ENCODE measurements at places on chromosomes 3 and 15. TPM values are rescaled to one million over a fixed set of nuclear protein-coding genes. Genes with fewer than 3 reads are reported as not detected.

The RASGRF1 gene
- not detected for total RNA-seq

GRCh38 chr3:31748933-31749295 lies 216.2 kb downstream of the STT3B start:
- DNase-seq: no peak
- peaks cover under 1% of the 10 kb centered on the region for H3K27me3 ChIP-seq
- no peaks in the 10 kb centered on the region for H3K4me1 ChIP-seq
- no peak overlapping the region for H3K4me3 ChIP-seq

The TMIE gene
- 1.5 TPM for total RNA-seq

DNA sequence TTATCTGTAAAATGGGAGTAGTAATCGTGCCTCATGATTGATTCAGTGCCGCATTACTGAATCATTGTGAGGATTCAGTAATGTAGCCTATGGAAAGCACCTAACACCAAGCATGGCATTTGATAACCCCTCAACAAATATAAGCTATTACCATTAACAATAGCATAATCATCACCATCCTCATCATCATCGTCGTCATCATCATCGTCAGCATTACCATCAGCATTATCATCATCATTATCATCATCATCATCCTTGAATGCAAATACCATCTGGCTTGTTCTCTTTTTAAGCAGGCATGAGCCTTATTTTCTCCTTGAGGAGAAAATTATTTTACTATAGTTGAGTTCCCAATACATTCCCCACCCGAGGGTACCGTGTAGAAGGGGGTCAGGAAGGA lies 115.4 kb upstream of the PTPRG start:
- no peaks in the 10 kb centered on the region for H3K36me3 ChIP-seq
- H3K4me3 ChIP-seq: no peak overlapping the region
- no peaks in the 10 kb centered on the region for H3K4me1 ChIP-seq

DNA sequence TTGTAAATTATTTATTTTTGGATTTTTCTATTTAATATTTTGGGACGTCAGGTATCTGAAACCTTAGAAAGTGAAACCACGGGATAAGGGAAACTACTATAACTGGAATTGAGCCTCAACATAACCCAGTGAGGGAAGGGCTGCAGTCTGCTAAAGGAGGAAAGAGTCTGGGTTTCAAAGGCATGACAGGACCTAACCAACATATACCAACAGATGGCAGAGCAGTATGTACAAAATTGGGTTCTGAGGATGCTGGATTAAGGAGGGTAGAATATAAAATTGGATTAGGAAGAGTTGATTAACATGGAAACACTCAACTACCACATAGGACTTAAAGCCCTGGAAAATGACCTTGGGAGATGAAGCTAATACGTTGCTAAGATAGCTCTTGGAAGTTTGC lies 603.5 kb downstream of the MECOM start:
- H3K27ac ChIP-seq: no peak overlapping the region
- no peak overlapping the region for H3K4me3 ChIP-seq
- peaks cover under 1% of the 10 kb centered on the region for H3K27me3 ChIP-seq
- no peak for DNase-seq
- H3K36me3 ChIP-seq: no peaks in the 10 kb centered on the region
- no peaks in the 10 kb centered on the region for H3K4me1 ChIP-seq

DNA sequence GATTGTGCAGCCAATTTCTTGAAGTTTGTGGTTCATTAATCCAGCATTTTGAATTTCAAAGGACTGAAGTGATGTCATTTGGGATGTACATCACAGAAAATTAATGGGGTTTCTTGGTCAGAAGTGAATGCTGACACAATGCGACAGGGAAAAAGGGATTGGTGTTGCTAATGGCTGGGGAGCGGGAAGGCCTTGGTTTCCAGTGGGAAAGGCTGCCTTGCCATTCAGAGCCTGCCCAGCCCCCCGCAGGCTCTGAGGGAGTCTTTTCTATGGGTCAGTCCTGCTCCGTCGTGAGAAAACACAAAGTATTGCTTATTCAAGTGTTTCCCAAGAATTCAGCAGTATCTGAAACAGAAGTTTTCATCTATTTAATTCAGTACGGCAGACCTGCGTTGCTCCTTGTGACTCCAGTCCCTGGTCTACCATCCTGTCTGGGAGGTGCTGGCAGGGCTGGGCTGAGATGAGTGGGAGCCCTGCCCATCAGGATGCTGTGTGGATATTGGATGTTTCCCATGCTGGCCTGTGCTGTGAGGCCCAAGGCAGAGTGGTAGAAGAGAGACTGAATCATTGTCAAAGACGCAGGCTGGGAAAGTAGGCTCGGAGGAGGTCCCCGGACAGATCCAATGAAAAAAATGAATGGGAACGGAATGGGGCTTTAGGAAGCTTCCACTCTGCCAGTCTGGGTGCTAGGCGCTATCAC lies 111.2 kb upstream of the KLHL25 start:
- H3K27ac ChIP-seq: no peak overlapping the region
- H3K4me3 ChIP-seq: no peak overlapping the region
- no peaks in the 10 kb centered on the region for H3K27me3 ChIP-seq
- no peaks in the 10 kb centered on the region for H3K4me1 ChIP-seq
- no peak for DNase-seq

DNA sequence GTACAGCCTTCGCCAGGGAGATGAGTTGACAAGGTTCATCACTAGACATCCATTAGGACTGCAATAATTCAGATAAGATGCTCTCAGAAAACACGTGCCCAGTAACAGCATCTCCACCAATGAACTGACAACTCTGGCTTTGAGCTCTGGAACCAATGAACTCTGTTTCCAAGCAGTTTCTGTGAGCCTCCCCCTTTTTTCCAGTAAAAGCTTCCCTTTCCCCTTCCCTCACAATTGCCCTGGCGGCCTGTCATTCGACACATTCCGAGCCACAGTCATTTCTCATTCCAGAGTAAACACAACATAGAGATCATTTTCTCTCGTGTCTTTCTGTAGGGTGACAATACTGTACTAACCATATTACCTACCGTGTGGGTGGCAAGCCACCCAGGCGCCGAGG lies 3.6 kb downstream of the PLA2G4D start:
- H3K27me3 ChIP-seq: no peaks in the 10 kb centered on the region
- no peaks in the 10 kb centered on the region for H3K4me1 ChIP-seq
- H3K36me3 ChIP-seq: no peaks in the 10 kb centered on the region
- H3K4me3 ChIP-seq: no peak overlapping the region
- no peak for DNase-seq

GRCh38 chr3:31911643-31912042 lies 69.4 kb downstream of the OSBPL10 start:
- no peaks in the 10 kb centered on the region for H3K27me3 ChIP-seq
- H3K4me1 ChIP-seq: peaks cover 8% of the 10 kb centered on the region
- H3K36me3 ChIP-seq: no peaks in the 10 kb centered on the region
- H3K4me3 ChIP-seq: no peak overlapping the region

DNA sequence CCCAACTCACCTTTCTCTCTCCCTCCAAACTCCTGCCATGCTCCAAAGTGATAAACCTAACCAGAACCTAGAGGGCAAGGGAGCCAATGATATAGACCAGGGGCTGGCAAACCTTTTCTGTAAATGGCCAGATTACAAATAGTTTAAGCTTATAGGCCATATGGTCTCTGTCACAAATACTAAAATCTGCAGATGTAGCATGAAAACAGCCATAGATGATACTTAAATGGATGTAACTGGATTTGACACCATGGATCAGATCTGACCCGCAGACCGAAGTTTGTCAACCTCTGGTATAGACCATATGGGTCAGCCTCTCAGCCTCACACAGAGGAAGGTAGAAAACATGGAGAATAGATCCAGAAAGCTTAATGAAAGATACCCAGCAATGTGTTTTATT lies 165.2 kb upstream of the STT3B start:
- H3K27ac ChIP-seq: no peak overlapping the region
- no peak overlapping the region for H3K4me3 ChIP-seq
- H3K27me3 ChIP-seq: no peaks in the 10 kb centered on the region
- H3K4me1 ChIP-seq: peaks cover 2% of the 10 kb centered on the region
- no peak for DNase-seq
- no peaks in the 10 kb centered on the region for H3K36me3 ChIP-seq
